ENCODE measurements at places on chromosomes 3 and 15.

DNA sequence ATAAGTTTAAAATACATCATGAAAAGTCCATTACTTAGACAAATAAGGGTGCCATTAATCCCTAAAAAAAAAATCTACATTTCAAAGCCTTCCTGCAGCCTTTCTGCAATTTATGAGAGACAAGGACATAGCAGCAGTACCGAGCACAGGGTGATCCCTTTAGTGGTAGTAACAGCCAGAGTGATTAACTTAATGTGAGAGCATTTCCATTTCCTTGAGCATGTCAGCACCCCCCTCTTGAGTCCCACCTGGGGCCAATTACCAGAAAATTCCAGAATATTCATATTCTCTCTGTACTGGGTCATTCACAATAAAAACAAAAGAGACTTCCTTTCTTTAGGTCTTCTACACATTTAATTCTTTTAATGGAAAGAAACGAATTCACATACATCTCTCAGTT, 546.9 kb upstream of the CCDC54 start:
- no peak for DNase-seq

GRCh38 chr15:27323801-27324200, 352.8 kb downstream of the GABRG3 start:
- no peak for DNase-seq

DNA sequence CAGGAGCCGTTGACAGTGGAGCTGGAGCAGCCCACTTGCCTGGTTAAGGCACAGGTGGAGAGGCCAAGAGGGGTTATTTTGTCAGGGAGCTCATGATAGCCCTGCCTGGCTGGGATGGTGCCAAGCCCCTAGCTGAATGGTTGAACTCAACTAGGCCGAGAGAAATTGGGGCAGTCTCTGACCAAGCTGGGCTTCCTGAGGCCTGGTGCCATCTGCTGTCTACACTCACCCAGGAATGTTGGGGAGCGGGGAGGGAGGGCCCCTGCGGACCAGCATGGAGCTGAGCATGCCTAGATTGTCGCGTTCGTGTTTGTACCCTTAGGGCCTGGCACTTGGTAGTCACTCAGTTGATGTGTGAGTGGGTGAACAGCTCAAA, 1.2 kb downstream of the BRPF1 start:
- no peak for DNase-seq

DNA sequence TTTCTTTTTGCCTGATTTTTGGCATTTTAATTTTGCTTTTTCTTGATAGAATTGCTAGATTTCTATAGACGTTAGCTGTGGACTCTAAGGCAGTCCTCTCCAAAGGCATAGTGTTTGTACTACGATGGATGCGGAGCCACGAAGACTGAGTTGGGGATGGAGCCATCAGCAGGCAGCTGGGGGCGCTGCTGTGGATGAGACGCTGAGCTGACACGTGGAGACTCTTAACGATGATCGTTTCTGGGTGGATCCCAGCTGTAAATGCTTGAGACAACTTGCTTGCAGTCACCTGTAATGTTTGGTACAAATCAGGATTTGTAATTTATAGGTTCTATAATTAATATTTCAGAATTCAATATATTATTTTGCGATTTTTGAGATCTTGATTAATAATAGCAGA, 13.3 kb upstream of the PPP1R2 start:
- DNase-seq: no peak

- no peak for DNase-seq
Observed at GRCh38 chr3:170154569-170155143, 26.9 kb downstream of the PHC3 start.

DNA sequence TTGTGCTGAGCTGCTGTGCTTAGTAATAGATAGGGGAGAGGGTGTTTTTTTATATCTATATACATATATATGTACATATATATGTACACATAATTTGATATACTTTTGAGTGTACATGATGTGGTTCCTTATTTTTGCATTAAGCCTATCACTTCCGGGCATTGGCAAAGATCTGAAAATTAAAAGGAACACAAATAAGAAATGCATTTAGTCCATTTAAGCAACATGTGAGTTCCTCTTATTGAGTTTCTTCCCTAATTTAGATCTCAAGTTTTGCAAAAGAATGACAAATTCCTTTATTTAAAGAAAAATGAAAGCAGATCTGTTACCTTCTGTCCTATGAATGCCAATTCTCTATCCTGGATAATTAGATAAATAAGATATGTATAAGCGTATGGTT, 435.1 kb downstream of the LPP start:
- no peak for DNase-seq

- no peak for DNase-seq
Observed at GRCh38 chr3:4514321-4514720, 21.2 kb downstream of the ITPR1 start.

GRCh38 chr3:150740733-150741496, 22.1 kb downstream of the SIAH2 start:
- no peak for DNase-seq

GRCh38 chr3:55592572-55592971, 105.5 kb upstream of the WNT5A start:
- no peak for DNase-seq

DNA sequence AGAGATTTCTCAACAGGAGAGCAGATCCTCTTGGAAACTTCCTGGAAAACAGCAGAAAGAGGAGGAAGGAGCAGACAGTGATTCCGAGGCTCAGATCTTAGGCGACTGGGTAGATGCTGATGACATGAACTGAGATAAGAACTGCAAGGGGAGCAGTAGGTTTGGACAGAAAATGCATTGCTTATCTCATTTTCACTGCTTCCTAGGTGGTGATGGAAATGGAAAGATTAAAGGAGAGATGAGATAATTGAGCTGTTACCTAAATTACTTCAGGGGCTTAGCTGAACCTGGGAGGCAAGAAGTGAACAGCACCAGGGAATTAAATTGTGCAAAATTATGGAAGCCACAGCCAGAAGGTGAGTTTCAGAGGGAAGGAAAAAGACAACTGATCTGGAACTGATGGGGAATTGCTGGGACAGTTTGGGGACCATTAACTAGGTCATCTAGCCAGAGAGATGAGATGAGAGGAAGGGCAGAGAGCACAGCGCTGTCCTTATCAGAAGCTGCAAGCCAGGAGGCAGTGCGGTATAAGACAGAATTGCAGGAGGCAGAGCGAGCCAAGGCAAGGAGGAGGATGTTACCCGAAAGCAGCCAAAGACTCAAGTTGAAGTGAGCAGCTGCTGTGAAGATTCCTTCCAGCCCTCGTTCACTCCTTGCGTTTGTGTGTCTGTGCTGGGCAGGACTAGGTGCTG, 140.4 kb downstream of the SRGAP3 start:
- no peak for DNase-seq

- peak; percentile 53 for DNase-seq
Observed at GRCh38 chr15:45635191-45635638, 386 bp downstream of the SQOR start.

- DNase-seq: no peak
Observed at GRCh38 chr3:191476066-191476772, 15.3 kb downstream of the PYDC2 start.

- peak; percentile 93 for DNase-seq
Observed at GRCh38 chr3:49856181-49857005, at the start of gene TRAIP. TSS of gene TRAIP (minus strand) at chr3:49856564. CDS start at chr3:49856453, 111 bp downstream.

DNA sequence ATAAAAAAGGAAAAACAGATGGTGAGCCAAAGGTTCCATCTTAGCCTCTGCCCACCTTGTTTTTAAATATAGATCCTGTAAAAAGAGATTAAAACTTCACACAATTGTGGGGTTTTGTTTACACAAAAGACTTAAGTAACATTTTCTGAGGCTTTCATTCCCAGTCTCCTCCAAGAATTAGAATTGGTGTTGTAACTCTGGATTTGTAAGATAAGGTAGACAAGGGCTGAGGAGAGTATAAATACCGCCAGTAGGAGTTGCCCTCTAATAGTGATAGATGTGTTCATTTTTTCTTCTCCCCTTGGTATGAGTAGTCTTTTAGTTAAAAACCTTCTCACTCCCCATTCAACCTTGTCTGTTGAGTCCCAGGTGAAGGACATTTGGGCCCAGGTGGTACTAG, 8.5 kb downstream of the MINDY2 start:
- no peak for DNase-seq

GRCh38 chr15:91909574-91909973, 56.1 kb downstream of the SLCO3A1 start:
- DNase-seq: no peak

DNA sequence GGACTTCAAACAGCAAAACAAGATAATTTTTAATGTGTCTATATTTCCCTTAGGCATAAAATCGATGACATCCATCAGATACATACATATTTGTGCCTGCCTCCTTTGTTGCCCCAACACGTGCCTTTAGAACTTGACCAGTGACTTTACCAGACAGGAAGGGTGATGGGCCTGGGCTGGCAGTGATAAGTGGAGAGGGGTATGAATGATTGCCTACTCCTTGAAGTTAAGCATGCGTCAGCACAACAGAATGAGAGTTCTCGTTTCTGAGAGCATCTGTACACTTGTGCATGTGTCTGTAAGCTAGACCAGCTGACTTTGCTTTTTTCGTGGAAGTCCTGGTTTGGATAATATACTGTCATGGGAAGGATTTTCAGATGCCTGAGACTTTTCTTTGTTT, 54.9 kb upstream of the COL6A6 start:
- no peak for DNase-seq

DNA sequence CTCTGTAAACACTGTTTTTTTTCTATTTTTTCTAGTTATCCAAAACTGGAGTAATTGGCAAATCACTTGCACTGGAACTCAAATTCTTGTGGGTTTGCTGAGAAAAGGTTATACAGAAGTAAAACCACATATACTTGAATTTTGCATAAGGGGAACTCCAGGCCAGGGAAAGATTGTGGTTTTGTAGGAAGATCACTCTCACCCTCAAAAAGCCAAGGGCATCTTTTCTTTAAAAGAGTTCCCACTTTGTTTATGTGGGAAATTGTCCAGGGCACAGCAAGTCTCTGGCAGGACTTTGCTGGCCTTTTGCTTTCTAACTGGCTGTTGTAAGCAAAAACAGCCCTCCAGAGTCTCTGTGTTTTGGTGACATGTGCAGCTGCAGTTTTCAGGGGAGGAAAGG, 340.3 kb upstream of the RBMS3 start:
- DNase-seq: no peak

GRCh38 chr3:96959901-96960641, 145.7 kb downstream of the EPHA6 start:
- no peak for DNase-seq

DNA sequence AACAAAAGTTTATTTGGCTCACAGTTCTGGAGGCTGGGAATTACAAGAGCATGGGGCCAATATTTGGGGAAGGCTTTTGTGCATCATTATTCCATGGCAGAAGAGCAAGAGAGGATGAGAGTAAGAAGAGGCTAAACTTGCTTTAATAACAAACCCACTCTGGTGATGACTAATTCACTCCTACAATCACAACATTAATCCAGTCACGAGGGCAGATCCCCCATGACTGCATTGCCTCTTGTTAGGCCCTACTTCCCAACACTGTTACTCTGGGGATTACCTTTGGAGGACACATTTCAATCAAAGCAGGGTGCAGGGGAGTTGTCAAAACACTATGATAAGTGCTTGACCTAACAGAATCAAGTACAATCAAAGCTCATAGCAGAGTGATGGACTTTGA, 181.7 kb downstream of the BBX start:
- no peak for DNase-seq

GRCh38 chr3:137163241-137163871, 205.6 kb downstream of the IL20RB start:
- DNase-seq: no peak

DNA sequence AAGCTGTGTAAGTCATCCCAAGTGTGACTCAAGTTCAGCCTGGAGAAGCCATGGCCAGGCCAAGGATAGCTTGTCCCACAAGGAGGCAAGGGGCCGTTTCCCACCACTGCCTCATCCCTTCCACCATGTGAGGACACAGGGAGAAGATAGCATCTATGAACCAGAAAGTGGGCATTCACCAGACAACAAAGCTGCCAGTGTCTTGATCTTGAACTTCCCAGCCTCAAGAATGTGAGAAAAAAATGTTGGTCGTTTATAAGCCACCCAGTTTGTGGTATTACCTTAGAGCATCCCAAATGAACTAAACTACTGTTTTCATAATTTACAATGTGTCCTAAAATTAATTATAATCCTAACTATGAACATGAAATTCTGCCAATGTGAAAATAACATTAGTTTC, 930.8 kb upstream of the CFAP20DC start:
- no peak for DNase-seq

- no peak for DNase-seq
Observed at GRCh38 chr15:59609730-59610712, 1.6 kb upstream of the GCNT3 start.

- DNase-seq: no peak
Observed at GRCh38 chr3:190077395-190078045, 43.2 kb downstream of the P3H2 start.

DNA sequence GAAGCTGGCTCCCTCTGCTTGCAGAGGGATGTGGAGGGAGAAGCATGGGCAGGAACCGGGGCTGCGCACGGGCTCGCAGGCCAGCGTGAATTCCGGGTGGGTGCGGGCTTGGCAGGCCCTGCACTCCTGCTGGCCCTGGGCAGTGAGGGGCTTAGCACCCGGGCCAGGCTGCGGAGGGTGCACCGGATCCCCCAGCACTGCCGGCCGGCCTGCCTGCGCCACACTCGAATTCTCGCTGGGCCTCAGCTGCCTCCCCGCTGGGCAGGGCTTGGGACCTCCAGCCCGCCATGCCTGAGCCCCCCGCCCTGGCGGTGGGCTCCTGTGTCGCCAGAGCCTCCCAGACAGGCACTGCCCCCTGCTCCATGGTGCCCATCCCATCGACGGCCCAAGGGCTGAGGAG, 47.6 kb upstream of the SPATA12 start:
- no peak for DNase-seq

DNA sequence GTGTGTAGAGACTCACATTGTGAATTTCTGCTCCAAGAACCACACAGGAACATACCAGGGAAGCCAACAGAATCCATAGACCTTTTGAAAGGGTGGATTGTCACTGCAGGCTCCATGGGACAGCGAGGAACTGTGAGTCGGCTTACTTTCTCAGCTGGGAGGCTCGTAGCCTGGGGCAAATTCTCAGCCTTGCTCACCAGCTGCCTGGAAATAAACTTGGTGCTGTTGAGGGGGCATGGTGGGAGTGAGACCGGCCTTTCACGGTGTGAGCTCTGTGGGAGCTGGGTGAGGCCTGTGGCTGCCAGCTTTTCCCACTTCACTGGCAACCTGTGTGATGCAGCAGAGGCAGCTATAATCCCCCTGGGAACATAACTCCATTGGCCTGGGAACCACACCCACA, 146.6 kb upstream of the P2RY1 start:
- DNase-seq: no peak

- DNase-seq: no peak
Observed at GRCh38 chr15:61057830-61058529, 171.1 kb downstream of the RORA start.

GRCh38 chr15:49438962-49439631, 16.1 kb downstream of the FGF7 start:
- no peak for DNase-seq

DNA sequence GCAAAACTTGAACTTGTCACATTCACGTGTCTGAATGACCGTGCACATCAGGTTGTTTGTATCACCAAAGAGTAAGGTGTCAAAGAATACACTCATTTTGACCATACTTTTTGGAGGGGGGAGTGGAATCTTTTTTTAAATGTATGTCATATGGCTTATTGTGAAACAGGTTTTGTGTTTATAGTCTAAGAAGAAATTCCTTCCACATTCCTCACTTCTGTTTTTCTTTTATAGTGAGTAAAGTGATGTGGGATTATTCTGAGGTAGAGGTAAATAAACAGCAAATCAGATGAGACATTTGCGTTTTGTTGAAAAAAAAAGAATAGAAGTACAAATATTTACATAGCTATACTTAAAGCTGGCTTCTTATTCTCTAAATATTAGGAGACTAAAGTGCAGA, 33.0 kb downstream of the SRP14 start:
- no peak for DNase-seq

GRCh38 chr3:128062033-128062745, 10.0 kb downstream of the SEC61A1 start:
- DNase-seq: no peak

All from activated T-cell treated with anti-CD3 and anti-CD28 coated beads for 4 hours (primary cell).